OCI-M1 (cell line): ENCODE measurements at places on chromosomes 4 and X.

- DNase-seq = peak; percentile 10
Observed at GRCh38 chrX:123830309-123830708, 29.5 kb upstream of the XIAP start.

DNA sequence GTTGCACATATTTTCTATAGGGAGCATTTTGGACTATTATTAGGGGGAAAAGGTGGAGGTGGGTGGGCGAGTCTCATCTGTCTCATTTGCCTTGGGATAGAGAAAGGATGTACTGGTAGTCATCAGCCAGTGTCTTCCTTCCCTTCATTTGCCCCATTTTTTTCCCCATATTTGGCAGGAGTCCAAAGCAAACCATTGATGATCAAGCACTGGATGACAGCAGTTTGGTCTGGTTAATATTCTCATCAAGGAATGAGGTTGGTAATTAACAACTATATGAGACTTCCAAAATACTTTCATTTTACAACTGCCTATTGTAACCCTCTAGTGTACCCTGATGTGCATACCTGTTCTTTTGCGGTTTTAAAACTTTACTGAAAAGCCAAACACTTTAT is 22.6 kb upstream of the IGFBP7 start:
- no peak for DNase-seq

- peak; percentile 67 for DNase-seq
Observed at GRCh38 chr4:103011378-103012025, 8.0 kb downstream of the SLC9B1 start.

DNA sequence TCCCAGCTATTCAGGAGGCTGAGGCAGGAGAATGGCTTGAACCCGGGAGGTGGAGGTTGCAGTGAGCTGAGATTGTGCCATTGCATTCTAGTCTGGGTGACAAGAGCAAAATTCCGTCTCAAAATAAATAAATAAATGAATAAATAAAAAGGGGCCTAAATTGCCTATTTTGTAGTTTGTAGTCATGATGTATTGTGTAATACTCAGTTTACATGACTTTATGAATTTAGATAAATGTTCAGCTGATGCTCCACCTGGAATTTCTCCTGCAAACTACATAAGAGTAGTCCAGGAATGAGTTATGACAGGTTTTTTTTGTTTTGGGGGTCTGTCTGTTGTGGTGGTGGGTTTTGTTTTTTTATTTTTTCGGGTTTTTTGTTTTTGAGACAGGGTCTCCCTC is 31.1 kb downstream of the RBMX start:
- DNase-seq = no peak

GRCh38 chrX:14073556-14073955 is 43.9 kb upstream of the GEMIN8 start:
- DNase-seq = no peak

GRCh38 chr4:109465069-109465468 is 31.5 kb downstream of the SEC24B start:
- DNase-seq = no peak

DNA sequence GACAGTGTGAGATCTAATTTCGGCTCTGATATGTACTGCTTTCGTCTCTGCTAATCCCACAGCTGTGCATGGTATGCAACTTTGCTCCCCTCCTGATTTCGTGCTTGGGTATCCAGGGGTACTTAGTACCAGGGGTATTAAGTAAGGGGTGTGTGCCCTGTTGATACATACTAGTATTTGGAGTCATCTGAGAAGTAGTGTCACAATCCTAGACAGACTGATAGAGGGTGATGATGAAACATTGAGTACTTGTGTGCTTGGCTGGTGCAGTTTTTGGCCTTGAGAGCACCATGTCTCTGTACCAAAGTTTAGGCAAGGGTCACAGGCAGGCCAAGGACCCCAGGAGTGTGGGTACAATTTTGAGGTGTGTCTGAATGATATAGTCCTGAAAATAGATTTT is 10.9 kb downstream of the GPAT3 start:
- DNase-seq = no peak

GRCh38 chrX:105228602-105229001 is 8.1 kb upstream of the TEX13A start:
- no peak for DNase-seq

- DNase-seq = no peak
Observed at GRCh38 chrX:40719731-40720130, 15.6 kb downstream of the MED14 start.

DNA sequence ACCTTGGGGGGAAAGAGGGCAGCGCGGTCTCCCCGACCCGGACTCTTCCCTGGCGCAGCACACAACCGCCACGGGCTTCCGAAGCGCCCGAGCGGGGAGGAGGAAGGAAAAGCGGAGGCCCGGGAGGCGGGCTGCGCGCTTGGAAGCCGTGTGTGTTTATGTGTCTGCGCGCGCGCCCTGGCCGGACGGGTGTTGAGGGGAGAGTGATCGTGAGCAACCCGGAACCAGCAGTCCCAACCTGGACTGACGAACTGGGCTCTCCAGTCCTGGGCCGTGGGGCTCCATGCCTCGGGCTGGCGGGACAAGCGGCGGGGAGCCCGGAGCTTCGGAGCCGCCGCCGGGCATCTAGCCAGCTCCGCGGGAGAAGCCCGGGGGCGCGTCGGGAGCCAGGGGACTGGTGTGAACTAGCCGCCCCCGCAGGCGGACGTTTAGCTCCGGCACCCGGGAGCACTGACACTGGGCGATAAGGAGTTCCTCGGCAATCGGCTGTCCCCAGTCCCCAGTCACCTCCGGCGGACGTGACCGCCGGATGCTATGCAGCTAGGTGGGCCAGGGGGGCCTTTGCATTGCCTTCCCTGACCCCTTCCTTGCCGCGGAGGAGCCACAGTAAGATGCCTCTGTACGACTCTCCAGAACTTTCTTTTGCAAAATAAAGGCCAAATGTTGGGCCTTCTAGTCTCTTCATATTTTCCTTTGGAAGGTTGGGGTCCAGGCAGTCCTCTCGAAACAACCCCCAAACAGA is 74.8 kb upstream of the BCOR start:
- peak; percentile 64 for DNase-seq

- no peak for DNase-seq
Observed at GRCh38 chrX:9847071-9847470, 60.8 kb downstream of the SHROOM2 start.

DNA sequence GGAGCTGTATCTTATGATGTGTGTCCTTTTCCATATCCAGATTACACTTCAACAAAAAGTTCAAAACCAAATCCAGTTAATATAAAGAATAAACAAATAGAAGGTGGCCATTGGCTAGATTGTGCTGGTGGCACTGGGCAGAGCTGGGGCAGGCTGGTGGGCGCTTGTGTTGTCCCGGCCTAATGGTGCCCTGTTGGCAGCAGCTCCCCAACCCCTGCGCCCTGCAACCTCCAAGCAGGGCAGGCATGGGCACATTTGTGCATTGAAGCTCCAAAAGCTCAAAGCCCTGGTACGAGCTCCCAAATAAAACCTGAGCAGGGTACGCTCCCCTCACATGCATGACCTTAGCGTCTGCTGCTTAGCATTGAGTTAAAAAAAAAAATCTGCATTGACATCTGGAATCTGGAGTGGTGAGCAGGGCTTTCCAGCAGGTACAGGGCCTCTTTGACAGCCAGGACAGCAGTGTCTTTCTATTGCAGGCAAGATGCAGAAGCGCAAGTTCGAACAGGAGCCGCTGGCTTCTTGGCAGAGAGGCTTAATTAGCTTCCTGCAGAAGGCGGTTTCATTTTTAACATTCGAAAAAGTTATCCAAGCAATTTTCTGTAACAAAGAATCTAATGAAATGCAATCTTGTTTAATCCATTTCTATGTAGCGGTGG is 25.9 kb upstream of the NYX start:
- no peak for DNase-seq

DNA sequence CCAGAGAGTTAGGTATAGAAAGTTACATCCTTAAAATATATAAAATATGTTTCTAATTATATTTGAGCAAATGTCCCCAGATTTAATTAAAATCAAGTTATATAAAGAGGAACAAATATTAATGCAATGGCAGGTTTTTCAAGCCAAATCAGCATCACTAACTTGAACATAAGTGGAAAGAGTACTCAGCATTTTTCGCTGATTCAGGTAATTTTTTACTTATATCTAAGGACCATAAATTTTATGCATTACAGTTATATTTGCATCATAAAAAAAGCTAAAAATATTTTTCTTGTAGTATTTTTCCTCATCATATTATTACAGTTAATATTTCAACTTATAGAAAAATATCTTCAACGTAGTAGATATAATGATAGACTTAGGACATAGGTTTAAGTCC is 1047.4 kb downstream of the FAM133A start:
- no peak for DNase-seq

DNA sequence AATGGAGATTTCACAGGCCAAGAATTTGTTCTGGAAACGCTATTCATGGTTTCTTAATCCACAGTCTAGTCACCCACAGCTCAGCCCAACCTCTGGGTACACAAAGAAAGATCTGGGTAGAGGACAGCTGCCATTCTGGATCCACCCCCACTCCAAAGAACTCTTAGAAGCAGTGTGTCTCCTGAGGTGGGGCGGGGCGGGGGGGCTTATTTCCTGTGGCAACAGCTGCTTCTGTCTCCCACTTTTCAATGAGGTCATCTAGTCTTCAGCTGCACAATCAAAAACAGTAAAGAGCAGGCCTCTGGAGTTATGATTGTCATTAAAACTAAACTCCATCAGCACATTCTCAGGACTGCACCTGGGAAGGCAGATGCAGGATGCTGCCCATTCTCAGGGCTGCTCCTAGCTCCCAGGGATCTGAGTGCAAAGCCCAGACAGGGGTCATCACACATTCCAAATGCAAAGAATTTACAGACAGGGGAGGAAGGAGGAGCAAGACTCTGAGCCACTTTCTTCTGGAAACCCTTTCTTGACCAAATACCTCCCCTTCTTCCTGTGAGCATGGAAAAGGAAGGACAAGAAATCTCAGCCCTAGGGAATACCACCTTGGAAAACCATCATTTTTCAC is 207.3 kb downstream of the HS6ST2 start:
- no peak for DNase-seq

DNA sequence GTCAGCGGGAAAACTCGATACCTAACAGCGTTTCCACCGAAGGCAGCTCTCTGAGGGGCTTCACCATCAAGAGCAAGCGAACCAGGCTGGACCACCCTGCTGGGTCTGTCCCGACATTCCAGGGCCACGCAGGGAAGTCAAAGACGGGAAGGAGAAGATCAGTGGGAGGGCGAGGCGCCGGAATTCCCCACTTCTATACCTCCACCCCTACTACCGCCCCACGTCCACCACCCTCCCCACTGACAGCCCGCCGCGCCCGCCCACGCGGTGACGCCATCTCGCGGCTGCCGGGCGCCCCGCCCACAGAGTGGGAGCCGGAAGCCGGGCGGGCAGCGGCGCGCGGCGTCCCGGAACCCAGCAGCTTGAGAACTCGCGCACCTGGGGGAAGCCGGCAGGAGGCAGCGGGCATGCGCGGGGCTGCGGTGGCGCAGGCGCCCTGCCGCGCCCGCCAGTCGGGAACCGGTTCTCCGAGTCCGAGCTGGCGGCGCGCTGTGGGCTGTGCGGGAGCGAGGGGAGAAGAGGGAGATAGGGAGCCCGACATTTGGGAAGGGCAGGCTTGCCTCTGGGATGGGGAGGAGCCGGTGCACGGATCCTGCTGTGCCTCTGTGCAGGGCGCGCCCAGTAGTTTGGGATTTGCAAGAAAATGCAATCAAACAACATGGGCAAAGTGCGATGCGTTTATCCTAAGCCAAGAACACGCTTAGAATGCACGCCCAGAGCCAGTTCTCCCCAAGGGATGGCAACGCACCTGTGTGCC is 3.2 kb upstream of the STIM2 start:
- peak; percentile 88 for DNase-seq

DNA sequence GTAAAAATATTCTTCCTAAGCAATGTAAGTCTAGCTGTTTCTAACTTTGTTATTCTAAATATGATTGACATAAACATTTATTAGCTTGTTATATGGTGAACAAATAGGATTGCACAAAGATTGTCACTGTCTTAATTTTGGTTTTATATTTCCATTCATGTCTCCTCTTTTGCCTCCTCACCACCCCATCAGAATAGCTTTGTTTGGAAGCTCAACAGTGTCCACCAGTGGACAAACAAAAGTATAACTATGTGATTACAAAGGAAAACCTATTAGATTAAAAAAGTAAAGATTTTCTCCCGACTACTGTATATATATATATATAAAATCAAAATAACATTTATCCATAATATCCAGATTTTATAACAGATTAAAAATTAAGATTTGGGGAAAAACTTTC is 468.2 kb downstream of the ZIC3 start:
- DNase-seq = peak; percentile 2

- no peak for DNase-seq
Observed at GRCh38 chr4:188550296-188550695, 411.1 kb downstream of the TRIML1 start.

GRCh38 chrX:122591546-122591945 is 592.5 kb upstream of the GRIA3 start:
- DNase-seq = no peak

GRCh38 chrX:47634871-47635575 is 5.3 kb upstream of the CFP start:
- no peak for DNase-seq

DNA sequence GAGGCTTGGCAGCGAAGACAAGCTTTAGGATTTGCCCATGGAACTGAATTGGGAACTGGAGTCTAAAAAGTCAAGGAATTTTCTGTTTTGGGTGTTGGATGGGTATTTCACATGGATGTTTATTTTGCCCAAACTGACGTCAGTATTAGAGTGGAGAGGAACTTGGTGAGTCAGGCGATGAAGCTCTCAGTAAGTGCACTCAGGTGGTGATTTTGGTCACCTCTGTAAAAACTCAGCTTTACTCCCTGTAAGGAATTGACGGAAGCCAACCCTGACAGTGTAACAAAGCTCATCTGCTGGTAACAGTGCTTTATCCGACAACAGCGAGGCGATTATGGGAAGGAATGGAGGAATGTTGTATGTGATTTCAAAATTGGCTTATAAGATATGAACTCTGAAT is 77.0 kb upstream of the PGRMC2 start:
- no peak for DNase-seq

DNA sequence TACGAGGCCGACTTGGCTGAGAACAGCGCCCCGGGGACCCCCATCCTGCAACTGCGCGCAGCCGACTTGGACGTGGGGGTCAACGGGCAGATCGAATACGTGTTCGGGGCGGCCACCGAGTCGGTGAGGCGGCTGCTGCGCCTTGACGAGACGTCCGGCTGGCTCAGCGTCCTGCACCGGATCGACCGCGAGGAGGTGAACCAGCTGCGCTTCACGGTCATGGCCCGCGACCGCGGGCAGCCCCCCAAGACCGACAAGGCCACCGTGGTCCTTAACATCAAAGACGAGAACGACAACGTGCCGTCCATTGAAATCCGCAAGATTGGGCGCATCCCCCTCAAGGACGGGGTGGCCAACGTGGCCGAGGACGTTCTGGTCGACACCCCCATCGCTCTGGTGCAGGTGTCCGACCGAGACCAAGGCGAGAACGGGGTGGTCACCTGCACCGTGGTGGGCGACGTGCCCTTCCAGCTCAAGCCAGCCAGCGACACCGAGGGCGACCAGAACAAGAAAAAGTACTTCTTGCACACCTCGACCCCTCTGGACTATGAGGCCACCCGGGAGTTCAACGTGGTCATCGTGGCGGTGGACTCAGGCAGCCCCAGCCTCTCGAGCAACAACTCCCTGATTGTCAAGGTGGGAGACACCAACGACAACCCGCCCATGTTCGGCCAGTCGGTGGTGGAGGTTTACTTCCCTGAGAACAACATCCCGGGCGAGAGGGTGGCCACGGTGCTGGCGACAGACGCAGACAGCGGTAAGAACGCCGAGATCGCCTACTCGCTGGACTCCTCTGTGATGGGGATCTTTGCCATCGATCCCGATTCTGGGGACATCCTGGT is 2.4 kb downstream of the PCDH7 start:
- no peak for DNase-seq
